ENCODE measurements at places on chromosomes 7 and 10.
A peak's percentile ranks its signal among the peaks of the same experiment; 100 is the strongest.

DNA sequence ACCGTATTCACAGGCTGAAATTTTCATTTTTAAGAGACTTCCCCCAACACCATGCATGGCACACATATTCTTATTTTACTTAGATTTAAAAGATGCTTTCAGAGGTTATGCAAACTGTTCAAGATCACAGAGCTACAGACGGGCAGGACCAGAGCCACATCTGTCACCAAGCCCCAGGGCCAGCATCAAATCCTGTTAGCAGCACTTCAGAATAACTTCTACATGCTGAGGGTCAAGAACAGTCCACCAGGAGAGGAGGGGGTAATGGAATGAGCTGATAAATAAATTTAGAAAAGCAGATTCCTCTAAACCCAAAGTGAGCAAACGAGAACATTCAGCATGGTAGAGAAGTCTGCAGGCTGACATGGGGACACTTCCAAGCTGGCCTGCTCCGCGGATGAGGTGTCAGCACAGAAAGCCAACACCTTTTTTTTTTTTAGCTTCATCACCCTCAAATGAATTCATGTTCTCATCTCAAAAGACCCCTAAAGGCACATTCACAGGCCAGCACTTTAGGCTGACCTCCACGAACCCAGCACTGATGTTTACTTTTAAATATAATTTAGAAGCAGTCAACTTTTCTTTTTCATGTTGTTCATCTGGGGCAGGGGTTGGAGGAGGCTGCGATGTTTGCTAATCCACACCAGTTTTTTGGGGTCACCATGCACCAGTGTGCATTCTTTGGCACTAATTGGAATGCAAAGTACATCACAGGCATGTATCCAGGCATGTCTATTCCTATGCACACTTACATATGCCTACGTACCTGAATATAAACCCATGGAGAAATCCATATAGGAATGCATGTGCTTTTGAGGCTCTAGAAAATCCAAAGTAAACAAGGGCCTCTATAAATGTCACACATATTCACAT lies 249.0 kb downstream of the TNS3 start:
- DNase-seq: no peak

GRCh38 chr10:85623758-85624157 lies 742.8 kb downstream of the GRID1 start:
- DNase-seq: no peak

DNA sequence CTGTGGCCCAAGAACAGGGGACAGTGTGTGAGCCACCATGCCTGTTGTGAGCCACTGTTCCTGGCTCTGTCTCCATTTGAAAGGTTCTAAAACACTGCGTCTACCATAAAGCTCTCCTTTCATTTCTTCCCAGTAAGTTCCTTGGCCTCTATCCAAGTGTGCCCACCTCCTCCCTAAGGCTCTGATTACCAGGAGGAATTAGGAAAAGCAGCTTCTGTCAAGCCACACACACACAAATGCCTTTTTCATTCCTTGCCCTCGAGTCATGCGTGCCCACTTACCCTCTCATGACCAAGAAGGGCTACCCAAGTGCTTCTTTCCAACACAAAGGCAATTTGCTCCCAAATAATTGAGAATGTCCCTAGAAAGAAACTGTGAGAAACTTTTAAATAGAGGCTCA lies 70.8 kb upstream of the PARD3 start:
- no peak for DNase-seq

DNA sequence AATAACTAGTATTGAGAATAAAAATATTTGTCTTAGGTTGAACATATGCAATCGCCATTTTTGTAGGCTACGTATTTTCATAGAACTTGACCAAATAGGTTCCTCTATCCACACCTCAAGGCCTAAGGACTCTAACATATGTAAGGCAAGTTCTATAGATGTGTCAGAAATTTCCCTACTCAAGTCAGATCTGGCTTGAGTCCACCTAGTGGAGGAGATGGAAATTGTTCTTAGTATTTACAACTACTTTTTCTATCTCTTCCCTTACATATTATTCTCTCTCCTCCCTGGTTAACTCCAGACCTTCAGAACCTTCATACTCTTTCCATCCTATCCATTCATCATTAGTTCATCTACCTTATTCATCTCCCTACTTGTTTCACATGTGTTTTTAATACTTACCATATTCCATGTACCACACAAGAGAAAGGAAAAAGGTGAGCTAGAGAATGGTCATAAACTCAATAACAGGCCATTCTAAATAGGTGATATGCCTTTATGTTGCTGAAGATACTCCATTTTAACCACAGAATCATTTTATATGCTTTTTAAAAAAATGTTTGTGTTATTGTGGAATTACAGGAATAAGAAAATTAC lies 174.5 kb upstream of the HDAC9 start:
- DNase-seq: no peak

- DNase-seq: no peak
Observed at GRCh38 chr10:110642204-110643034, 1.7 kb upstream of the RBM20 start.

DNA sequence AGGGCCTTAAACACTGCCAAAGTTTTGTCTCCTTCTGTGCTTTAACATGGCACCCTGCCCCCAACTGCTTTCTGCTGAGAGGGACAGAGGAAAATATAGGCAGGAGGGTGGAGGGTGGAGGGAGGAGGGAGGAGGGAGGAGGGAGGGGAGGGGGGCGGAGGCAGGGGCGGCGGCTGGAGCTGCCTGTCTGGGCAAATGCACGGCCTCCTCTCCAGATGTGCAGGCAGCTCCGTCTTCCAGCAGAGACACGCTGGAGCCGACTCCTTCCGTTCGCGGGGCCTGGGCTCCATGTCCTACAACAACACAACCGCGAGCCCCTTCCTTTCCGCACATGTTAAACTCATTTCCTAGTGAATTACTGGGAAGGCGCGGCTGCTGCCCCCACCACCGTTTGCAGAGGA lies 14.2 kb downstream of the EBF3 start:
- DNase-seq: no peak

DNA sequence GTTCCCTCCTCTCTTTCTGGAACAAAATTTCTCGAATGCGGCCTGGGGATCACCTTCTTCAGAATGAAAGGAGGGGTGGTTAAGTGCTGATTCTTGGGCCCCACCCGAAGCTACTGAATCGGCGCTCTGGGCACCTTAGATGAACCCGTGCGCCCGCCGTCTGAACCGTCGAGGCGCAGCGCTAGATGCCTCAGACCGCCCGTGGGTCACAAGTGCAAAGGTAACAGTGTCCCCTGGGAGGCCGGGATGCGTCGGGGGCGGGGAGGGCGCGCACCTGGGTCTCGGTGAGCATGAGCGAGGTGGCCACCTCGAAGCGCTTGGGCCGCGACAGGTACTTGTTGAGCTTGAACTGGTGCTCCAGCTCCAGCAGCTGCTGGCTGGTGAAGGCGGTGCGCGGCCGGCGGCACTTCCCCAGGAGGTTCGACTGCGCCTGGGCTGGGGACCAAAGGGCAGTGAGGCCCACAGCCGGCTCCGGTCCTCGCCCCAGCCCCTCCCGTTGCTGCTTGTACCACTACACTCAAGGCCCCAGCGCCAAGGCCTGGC lies 4.2 kb downstream of the MNX1 start:
- DNase-seq: no peak

- DNase-seq: no peak
Observed at GRCh38 chr7:158638001-158638400, 50.4 kb upstream of the PTPRN2 start.

DNA sequence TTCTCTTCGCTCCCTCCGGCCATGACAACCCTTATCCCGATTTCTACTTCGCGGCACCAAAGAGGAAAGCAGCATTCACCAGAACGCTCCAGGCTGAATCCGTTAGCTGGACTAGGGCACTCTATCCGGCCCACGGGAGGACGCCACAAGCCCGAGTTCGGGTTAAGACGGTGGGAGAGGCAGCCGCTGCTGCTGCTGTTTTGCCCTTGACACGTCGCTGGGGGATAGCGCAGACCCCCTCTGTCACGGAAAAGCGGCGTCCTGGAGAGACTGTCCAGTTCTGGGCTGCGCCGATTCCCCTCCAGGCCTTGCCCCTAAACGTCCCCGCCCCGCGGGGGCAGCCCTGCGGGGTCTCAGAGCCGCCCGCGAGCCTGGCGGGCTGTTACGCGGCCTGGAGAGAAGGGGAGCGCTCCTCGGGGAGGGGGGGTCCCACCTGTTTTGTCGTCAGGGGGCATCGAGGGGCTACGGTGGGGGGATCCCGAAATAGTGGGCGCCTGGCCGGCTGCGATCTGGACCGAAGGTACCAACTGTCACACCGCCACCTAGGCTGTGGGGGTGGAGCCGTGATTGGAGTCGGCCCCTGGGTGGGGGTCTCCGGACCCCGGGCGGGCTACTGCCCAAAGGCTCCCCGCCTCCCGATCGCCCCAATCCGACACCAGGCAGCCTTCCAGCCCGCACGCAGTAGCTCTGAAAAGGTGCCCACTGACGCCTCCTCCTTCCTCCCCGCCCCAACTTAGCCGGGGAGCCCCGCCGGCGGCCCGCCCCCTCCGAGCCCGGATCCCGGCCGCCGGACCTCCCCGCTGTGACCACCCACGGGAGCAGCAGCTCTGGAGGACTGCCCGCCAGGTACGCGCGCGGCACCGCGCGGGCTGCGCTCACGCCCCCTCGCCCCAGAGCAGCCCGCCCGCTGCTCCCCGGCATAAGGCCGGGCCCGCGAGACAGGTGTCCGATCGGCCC lies 772 bp downstream of the SGMS1 start:
- DNase-seq: peak; percentile 29

DNA sequence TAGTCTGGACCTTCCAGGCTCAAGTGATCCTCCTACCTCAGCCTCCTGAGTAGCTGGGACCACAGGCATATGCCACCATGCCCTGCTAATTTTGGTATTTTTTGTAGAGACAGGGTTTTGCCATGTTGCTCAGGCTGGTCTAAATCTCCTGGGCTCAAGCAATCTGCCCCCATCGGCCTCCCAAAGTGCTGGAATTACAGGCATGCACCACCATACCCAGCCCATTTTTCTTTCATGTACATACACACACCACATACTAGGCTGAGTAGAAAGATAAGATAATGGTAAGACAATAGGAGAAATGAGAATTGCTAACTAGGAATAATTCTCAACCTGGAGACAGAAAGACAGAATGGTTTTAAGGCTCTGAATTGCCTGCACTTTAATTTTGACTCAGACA lies 83.8 kb downstream of the CPEB3 start:
- no peak for DNase-seq

DNA sequence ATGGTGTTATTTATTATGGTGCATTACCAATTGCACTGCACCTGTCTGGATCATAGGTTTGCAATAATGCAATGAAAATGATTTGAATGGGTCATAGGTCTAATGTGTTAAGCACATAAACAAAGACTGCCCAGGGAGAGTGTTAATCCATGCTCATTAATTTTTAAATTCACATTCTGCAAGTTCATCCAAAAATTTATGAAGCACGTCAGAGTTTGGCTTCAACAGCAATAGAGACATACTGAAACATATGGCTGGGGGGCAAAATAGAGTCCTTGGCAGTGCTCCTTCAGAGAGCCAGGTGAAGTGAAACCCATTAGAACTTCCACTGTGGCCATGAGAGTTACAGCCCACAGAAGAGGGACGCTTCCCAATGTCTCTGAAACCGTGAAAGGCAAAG lies 441.1 kb downstream of the POM121L12 start:
- DNase-seq: no peak

- peak; percentile 76 for DNase-seq
Observed at GRCh38 chr7:154794147-154794780, 208.7 kb downstream of the PAXIP1 start.

- DNase-seq: no peak
Observed at GRCh38 chr7:85001495-85002345, 185.1 kb downstream of the SEMA3D start.

GRCh38 chr7:90661290-90662151 lies 65.4 kb downstream of the CDK14 start:
- DNase-seq: no peak

DNA sequence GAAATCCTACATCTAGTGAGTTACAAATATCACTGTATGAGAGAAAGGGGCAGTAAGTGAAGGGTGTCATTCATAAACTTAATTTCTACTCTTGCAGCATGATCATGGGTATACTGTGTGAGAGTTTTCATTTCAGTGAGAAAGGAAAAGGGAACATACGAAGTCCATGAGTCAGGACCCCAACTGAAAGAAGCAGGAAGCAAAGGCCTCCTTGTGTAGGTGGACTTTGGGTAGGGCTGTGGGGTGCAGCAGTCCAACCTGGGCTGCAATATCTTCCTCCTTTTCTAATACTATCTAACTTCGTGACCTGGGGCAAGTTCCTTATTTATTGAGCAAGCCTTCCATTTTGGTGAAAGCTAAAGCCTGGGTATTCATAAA lies 248.2 kb upstream of the TCF7L2 start:
- no peak for DNase-seq

- no peak for DNase-seq
Observed at GRCh38 chr7:95874541-95875265, 102.3 kb downstream of the DYNC1I1 start.

DNA sequence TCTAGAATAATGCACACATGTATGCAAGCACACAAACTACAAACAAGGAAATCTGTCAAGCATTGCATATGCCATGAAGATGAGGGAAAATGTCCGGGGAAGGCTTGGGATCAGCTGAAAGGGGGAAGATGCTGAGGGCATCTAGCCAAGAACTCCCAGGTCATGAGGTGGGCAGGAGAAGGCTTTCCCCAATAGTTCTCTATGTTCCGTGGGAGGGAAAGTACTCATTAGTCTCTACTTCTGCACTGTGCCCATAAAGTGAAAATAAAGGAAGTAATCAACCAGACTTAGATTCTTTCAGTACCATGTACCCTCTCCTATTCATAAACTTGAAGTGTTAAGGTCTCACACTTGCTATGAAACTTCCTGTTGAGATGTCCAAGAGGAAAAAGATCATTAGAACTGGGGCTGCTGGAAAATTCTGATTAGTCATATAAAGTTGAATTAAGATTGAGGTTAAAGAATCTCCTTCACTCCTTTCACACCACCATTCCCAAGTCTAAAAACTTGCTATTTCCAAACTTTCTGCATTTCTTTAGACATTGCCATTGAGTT lies 17.1 kb upstream of the LIPF start:
- no peak for DNase-seq

DNA sequence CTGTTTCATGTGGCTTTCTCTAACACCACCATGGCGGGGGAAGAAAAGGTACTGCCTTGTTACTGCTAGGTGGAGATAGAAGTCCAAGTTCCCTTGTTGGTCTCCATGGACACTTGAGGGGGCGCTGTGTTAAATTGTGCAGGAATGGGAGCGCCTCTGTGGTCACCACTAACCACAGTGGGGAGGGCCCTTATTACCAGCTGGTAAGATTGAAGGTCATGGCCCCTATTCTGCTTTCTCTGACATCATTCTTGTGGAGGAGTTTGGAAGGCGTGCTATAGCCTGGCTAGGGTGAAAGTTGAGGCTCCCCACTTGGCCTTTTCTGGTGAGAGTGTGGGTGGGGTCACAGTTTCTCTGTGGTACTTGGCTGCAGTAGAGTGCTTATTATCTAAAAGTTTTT lies 14.9 kb upstream of the MXI1 start:
- DNase-seq: no peak

Data from posterior cingulate gyrus (tissue), 11 donors.